ENCODE measurements at places on chromosomes 13 and 19.

DNA sequence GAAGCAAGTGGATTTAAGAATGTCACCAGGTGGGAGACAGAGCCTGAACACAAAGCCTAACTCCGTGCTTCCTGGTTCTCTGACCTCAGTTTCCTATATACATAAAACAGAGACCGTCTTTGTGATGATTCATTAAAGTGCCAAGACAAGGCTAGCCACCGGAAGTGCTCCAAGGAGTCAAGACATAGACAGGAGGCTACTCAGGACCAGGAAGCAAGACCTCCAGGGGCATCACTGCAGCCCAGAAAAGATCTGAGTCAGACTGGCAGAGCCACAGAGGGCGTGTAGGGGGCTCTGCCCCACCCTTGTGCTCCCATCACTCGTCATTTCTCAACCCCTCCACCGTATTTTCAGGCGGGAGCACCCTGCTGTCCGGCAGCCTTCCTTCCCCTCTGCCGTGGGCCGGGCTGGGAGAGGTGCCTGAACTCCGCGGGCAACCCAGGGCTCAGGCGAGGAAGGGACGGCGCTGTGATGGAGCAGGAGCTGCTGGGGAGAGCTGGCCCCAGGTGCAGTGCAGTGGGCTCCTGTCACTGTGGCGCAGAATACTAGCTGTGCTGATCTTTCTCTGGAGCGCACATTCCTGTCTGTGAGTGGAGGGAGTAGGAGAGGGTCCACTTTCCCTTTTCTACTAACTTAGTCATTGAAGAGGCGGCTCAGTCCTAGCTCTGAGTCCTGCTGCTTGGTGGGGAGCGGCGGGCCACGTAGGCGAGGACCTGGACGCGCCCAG, 134.7 kb upstream of the GPR12 start:
- no peak for DNase-seq

GRCh38 chr13:62489731-62490130, 1074.1 kb upstream of the PCDH20 start:
- DNase-seq, result no peak

- DNase-seq, result no peak
These were observed 22.5 kb downstream of the OR10H4 start for GRCh38 chr19:15971224-15971780.

- no peak for DNase-seq
These were observed 264.6 kb downstream of the PCDH20 start for GRCh38 chr13:61151062-61151461.

DNA sequence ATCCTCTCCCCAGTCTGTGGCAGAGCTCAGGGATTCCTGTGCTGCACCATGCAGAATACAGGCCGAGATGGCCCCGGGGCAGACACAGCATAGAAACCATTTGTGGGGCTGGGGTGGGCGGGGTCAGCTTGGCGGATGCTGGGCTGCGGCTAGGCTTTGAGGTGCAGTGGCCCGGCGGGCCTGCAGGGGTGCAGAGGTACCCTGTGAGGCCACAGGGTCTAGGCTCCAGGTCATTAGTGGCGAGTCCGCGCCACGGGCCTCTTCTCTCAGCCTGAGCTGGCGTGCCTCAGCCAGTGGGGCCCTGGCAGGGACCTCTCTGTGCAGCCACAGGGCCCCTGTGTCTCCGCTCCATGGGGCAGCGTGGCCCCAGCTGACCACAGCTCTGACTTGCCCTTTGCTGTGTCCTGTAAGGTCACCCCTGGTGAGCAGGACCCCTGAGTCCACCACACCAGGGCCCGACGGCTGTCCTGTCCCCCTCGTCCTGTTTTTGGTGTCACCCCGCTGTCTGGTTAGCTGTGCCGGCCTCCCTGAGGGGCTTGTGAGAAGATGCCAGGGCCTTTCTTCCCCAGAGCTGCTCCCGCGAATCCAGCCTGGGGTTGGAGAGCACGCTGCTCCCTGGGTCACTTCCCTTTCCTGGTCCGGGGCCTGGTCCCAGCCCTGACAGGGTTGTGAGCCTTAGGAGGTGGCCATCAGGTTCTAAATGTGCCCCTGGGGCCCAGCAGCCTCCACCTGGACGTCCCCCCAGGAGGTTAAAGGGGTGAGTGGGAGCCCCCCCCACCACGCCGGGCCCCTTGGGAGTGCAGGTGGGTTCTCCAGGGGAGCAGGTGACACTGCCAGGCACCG, 12.1 kb downstream of the KDM4B start:
- DNase-seq, result no peak

DNA sequence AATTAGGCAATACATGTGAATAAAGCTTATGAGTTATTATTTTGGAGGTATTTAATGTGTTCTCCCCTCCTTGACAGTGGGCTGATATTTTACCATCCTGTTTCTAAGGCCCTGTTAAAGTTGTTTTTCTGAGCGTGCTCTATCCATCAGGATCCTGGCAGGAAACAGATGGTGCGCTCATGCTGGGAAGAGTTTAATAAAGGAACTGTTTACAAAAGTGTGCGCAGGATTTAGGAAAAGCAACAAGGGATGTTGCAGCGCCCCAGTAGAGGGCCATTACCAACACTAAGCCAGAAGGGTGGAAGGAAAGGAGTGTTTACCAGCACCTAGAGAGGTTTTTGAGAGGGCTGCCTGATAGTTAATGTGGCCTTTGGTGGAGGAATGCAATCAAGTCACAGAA, 374.5 kb downstream of the KCNRG start:
- no peak for DNase-seq

DNA sequence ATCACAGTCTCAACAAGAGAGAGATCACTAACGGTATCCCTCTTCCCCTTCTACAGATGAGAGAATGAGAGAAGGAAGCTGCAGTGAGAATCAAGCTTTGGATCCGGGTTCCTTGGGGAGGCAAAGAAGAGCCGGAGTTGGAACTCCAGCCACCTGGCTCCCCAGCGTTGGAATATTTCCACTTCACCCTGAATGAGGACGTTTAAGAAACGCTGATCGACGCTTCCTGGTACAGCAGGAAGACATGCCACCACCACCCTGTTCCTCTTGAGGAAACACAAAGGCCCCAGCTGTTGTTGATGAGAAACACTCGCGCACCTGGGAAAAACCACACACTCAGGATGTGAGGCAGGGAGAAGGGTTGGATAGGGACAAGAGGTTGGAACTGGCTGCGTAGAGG, 11.3 kb upstream of the CACNG8 start:
- no peak for DNase-seq
